Activated CD4-positive, alpha-beta T cell treated with anti-CD3 and anti-CD28 coated beads, Interleukin-2, amount 50 U/mL, for 1 hour (primary cell): ENCODE measurements at places on chromosomes 11 and 22.

- no peak for DNase-seq
Observed at GRCh38 chr22:28594797-28595462, 84.7 kb downstream of the TTC28 start.

GRCh38 chr11:130829920-130830511 lies 86.3 kb downstream of the SNX19 start:
- no peak for DNase-seq

DNA sequence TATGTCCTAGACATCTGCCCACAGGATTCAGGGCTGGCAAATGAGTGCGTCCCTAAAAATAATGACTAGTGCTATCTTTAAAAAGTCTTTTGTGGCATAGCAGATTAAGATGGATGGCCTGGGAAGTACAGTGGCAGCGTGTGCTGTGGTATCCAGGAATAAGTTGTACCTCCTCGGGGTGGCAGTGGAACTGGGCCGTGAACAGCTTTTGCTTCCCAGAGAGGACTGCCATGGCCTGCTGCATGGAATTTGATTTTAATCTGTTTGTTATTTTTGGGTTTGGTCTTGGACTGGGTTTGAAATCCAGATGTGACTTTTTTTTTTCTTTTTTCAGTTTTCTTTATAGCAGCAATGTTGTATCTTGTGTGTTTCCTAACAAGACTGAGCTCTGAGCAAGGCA lies 71.3 kb upstream of the PARVG start:
- no peak for DNase-seq

DNA sequence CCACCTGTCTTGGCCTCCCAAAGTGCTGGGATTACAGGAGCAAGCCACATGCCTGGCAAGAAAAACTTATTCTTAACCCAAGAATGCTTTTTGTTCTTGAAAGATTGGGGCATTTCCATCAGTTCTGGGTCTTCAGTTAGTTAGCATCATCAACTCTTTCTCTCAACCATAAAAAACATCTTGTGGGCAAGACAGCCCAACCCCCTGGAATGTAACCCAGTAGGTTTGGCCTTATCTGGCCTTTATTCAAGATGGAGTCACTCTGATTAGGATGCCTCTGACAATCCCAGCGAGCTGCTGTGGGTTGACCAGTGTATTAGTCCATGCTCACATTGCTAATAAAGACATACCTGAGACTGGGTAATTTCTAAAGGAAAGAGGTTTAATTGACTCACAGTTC lies 9.2 kb upstream of the TPCN2 start:
- no peak for DNase-seq

DNA sequence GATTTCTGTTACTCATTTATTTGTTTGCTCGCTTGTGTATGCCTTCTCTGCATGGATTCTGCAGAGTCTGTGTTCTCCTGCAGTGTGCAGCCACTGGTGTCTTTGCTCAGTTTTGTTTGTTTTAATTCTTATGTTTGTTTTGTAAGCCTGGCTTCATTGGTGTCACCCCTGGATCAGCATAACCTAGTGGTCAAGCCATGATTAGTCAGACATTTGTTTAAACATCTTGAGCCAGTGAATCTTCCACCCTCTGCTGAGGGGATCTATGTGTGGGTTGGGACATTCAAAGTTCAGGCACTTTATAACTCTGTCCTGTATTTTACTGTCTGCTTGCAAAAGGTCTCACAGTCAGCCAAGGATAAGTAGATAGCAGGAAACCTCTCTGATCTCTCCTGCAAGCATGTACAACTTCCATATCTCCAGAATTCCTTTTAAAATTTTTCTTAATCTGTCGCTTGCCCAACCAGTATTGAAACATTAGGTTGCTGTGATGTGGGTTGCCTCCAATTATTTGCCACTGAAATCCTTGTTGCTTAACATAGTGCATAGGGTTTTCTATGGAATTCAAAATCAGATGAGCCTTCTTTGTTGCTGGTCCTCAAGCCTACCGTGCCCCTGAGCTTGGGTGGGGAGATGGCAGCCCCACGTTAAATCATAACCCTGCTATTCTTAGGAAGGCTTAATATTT lies 86.8 kb downstream of the KCNQ1OT1 start:
- no peak for DNase-seq
